H1 (cell line): ENCODE measurements at places on chromosomes 2 and 18.

- no peak for DNase-seq
Observed at GRCh38 chr2:67213270-67213670, 183.9 kb upstream of the ETAA1 start.

- DNase-seq: no peak
Observed at GRCh38 chr2:39283561-39283960, 39.8 kb upstream of the CDKL4 start.

GRCh38 chr2:152415231-152415642, 80.3 kb downstream of the FMNL2 start:
- no peak for DNase-seq

GRCh38 chr2:236942554-236942953, 143.1 kb upstream of the COPS8 start:
- no peak for DNase-seq

- DNase-seq: no peak
Observed at GRCh38 chr2:107635883-107636282, 190.8 kb upstream of the RGPD4 start.

GRCh38 chr2:45713136-45713535, 61.7 kb downstream of the PRKCE start:
- no peak for DNase-seq

DNA sequence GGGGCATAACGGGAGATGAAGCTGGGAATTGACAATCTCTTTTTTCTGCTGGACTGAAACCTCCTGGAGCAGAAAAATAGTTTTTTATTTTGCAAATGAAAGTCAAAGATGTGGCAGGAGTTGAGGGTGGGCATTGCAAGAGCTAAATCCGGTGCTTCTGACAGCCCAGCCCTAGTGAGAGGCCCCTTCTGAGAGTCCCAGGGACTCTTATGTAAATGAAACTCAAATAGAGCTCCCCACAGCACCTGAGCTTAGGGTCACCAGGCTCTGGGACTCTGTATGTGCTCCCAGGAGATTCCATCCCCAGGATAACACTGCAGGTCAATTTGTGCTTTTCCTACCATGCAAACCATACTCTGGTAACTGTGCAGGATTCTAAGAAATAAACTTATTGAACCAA, 192.8 kb downstream of the ANKRD30B start:
- no peak for DNase-seq
